ENCODE measurements at places on chromosomes 7 and 10.

DNA sequence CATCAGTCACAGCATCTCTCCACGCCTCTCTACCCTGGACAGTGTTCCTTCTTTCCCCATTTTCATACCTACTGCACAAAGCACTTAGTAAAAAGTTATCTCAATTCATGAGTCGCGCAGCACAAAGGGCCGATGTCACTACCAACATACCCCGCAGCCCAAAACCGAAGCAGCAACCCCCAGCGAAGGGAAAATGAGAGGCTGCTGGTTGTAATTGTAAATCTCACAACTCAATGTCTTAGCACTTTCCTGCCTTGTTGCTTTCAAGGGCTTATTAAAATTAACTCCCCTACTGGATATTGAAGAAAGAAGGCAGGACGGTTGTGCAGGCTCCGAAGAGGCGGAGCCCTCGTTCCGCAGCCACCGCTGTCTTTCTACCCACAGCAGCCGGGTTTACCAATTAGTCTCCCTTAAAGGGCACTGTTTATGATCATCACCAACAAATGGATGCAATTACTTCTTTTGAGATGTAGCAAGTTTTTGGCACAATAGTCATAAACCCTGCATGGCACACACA, 6.5 kb downstream of the DIP2C start:
- no peak for DNase-seq

- DNase-seq, result no peak
Measured at GRCh38 chr10:75852851-75853484, 421.5 kb downstream of the LRMDA start.

DNA sequence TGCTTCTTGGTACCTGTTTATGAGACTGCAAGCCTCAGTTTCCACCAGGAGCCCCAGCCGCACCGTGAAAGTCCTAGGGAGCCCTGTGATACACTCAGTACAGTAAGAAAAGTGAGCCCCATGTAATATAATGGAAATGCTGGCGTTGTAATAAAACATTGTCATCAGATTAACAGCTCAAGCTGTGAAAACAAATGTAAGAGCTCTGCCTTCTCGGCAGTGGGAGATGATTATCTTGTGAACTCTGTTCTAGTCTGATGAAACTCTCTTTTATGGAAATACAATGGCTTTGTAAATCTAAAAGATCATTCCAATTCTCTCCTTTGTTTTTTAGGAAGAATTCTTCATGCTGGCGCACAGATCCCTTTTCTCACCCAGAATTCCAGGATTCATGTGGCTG, 299.9 kb downstream of the ABCA13 start:
- DNase-seq, result no peak

DNA sequence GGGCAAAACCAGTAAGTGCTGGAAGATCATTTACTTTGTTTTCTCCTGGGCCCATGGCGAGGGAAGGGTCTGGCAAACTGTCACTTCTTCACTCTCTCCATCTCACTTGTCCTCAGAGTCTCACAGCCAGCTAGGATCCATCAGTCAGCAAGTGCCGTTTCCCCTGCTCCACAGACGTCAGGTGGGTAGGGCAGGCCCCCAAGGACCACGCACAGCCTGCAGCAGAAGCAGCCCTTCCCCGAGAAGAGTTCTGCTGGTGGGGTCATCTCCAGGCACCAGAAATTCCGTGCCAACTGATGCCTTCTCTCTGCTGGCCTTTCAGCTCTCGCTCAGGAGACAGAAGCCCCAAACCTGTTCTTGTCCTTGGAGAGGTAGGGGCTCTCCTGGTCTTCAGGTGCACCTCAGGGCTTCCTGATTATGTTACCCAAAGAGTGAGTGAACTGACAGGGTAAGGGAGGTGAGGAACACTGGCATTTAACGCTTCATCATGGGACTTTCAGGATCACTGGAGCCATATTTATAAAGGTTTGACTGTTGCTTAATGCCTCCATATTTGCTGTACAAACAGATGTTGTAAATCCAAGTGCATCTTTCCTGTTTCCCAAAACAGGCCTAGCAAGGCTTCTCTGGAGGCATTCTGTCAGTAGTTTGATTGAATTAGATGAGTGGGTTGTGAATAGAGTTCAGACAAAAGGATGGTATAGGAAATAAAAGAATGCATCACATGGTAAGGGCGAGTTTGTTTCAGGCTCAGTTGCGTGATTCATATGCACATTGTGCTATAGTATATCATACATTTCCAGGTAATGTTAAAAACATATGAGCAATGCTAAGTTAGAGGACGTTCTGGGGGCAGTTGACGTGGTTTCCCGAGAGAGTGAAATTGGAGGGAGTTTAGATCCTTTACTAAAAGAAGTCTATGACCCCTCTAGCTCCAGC, 13.7 kb upstream of the TSPAN15 start:
- no peak for DNase-seq

DNA sequence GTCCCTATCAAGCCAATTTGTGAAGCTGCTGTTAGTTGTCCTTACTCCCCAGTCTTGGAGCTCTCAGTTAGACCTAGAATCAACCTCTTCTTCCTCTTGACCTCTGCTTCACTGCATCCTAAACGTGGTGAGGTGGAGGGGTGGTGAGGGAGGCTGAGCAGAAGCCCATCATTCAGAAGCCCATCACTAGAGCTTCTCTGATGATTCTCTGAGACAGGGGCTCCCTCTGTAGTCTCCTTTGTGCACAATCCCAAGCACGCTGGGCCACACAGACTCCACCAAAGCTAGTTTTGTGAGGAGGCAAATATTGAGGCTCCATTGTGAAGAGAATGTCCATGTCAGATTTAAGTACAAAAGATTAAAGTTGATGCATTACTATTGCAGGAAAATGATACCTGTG, 163.8 kb upstream of the PRSS1 start:
- no peak for DNase-seq

- DNase-seq, result no peak
Measured at GRCh38 chr10:120069700-120070099, 177.2 kb downstream of the SEC23IP start.
